Thymus (tissue), 14 donors: ENCODE measurements at places on chromosomes 3 and 15.

DNA sequence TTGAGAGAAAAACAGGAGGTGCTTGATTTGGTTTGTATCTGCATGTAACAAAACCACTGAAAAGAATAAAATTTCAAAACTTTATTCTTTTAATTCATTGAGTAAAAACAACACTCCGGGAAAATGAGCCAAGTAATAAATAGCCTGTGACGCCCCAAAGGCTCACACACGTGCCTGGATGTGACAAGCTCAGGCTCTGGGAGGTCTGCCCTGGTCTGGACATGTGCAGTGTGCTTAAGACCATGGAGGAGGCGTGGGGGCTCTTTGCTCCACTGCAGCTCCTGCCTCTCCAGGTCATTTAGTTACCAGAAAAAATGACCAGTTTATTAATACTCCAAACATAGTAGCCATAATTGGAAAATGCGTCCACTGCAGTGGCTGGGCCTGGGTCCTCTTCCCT, 8.6 kb upstream of the NME9 start:
- H3K36me3 ChIP-seq, result no peaks in the 10 kb centered on the region
- H3K27me3 ChIP-seq, result peaks cover 2% of the 10 kb centered on the region
- H3K4me1 ChIP-seq, result no peaks in the 10 kb centered on the region

DNA sequence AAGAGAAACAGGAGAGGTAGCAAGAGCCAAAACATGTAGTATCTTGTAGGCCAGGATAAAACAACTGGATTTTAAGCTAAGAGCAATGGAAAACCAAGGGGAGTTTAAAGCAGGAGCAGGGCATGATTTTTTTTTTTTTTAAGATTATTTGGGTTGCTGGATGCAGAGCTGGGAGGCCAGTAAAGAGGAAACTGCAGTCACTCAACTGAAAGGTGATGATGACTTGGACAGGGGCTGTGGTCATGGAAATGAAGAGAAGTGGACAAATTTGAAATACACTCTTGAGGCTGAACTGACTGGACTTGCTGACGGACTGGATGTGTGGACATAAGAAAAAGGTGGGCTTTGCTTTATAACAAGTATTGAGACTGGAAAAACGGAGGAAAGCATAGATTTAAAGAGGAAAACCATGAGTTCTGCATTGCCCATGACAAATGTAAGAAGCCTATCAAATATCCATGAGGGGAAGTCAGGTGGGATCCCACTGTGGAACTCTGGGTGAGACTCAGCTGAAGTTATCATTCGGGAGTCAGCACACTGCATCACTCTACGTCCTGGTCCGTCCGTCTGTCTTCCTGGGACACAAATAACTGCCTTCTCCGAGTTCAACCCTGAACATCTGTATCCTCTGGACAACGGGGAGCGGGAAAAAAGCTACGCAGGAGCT, 688 bp downstream of the XPC start:
- H3K27ac ChIP-seq, result peak overlapping the region; percentile 79
- H3K4me3 ChIP-seq, result peak overlapping the region; percentile 81
- no peak for DNase-seq
- peaks cover 8% of the 10 kb centered on the region for H3K36me3 ChIP-seq
- H3K27me3 ChIP-seq, result no peaks in the 10 kb centered on the region

GRCh38 chr3:12999147-13000140, 73.8 kb downstream of the IQSEC1 start:
- peaks cover 25% of the 10 kb centered on the region for H3K4me1 ChIP-seq
- H3K27ac ChIP-seq, result no peak overlapping the region
- peaks cover 2% of the 10 kb centered on the region for H3K27me3 ChIP-seq
- H3K4me3 ChIP-seq, result no peak overlapping the region
- no peak for DNase-seq

GRCh38 chr3:58880182-58880581, 169.6 kb downstream of the CFAP20DC start:
- no peaks in the 10 kb centered on the region for H3K27me3 ChIP-seq
- H3K4me3 ChIP-seq, result no peak overlapping the region
- H3K36me3 ChIP-seq, result no peaks in the 10 kb centered on the region

DNA sequence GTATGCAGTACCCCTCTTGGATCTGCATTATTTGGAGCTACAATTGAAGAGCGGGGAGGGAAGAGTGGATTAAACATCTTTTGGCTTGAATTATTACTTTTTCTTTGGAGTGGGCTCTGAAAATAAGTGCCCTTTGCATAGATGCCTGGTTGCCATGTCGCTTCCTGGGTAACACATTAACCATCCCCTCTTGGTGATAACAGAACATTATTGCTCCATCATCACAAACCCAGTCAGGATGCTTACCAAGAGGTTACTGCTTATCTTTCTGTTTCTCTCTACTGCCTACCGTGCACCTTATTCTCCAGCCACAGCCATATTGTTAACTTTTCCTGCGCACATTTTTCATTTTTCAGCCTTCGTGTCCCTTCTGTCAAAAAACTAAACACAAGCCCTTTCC, 42.7 kb upstream of the CLRN1 start:
- H3K4me1 ChIP-seq, result no peaks in the 10 kb centered on the region
- no peaks in the 10 kb centered on the region for H3K27me3 ChIP-seq
- no peak for DNase-seq

- H3K4me3 ChIP-seq, result no peak overlapping the region
- DNase-seq, result no peak
- H3K4me1 ChIP-seq, result peaks cover 21% of the 10 kb centered on the region
- peaks cover 17% of the 10 kb centered on the region for H3K36me3 ChIP-seq
- no peaks in the 10 kb centered on the region for H3K27me3 ChIP-seq
These were observed 12.6 kb downstream of the LIMD1 start for GRCh38 chr3:45606991-45607712.

DNA sequence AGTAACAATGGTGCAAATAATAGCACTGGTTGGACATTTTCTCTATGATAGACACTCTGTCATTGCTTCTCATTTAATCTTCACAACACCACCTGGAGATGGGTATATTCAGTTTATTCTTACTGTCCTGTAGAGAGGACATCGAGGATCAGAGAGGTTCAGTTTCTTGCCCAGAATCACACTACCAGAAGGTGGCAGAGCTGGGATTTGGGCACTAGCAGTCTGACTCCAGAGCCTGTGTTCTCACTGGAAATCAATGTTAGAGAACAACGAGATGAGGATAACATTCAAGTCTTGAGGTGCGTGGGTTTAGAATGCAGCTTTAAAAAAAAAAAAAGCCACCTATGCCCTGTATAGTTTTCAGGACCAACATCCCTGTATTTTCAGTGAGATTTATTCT, 127.8 kb downstream of the SYNPR start:
- DNase-seq, result no peak
- H3K4me3 ChIP-seq, result no peak overlapping the region
- H3K27me3 ChIP-seq, result no peaks in the 10 kb centered on the region
- no peaks in the 10 kb centered on the region for H3K4me1 ChIP-seq
- H3K27ac ChIP-seq, result no peak overlapping the region
- no peaks in the 10 kb centered on the region for H3K36me3 ChIP-seq
